ENCODE measurements at places on chromosomes 16 and 17.

DNA sequence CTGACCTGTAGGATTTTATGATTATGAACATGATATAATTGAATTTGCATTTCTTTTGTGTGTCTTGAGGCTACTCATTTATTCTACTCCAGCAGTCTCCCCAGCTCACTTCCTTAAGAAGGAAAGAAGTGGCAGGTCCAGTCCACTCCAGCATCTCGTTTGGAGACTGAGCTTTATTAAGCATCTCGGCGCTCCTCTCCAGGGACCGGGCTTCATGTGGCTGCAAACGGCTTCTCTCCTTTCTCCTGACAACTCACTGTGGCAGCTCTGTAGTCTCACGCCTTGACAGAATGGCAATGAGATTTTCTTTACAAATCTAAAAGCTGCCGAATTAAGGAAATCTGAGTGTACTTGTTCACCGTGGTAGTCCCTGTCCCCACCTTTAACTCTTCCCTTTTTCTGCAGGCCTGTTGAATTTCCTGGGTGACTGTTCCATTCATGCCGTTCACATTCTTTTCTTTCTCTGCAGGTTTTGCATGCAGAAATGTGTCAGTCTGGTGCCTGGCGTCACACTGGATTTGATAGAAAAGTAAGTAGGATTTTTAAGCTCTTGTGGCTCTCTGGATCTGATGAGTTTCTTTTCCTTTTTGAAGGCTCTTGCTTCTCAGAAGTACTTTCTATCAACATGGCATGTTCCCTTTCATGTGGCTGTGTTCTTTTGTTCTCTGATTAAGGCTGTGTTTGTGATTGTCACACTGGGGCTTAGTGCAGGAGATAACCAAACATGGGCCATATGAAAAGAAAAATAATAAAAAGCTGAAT lies 200.5 kb upstream of the CHMP6 start:
- DNase-seq = no peak

GRCh38 chr17:16940116-16940881 lies 31.6 kb downstream of the TNFRSF13B start:
- no peak for DNase-seq

DNA sequence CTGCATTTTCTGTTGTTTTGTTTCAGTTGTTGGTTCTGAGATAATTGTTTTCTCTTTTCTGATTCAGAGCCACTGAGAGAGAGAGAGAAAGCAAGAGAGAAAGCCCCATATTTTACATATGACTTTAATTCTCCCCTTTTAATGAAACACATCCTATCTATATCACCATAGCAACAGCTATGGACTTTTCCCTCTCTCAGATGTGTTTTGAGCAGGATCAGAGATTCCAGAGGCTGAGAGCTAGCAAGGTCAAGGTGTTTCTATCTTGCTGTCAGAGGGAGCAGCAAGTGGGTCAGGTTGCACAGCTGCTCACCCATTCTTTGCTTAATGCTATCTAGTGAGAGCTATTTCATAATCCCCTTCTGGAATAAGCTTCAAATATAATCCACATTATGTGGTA lies 415.9 kb downstream of the CA10 start:
- DNase-seq = no peak

DNA sequence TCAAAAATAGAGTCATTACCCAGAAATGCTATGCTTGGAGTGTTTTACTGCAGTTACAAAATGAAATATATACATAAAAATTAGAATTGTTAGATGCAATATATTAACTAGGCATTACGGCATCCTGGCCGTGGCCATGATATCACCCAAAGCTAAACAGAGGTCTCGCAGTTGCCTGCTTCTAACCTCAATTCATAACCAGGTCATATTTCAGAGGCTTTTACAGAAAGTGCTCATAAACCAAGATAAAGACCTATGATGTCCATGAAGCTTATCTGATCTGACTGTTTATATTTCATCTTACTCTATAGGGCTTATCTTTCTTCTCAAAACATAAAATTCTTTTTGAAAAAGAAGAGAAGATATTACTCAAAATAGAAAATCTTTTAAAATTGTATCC lies 664.5 kb upstream of the SALL1 start:
- DNase-seq = no peak

DNA sequence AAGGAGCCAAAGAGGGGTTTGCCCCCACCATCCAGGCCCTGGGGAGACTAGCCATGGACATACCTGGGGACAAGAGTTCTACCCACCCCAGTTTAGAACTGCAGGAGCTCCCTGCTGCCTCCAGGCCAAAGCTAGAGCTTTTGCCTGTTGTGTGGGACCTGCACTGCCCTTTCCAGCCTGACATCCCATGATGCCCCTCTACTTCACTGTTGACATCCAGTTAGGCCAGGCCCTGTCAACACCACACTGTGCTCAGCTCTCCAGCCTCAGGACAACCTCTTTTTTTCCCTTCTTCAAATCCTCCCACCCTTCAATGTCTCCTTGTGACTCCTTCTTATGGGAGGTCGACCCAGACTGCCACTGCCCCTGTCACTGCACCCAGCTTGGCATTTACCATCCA lies 19.8 kb upstream of the CBFB start:
- no peak for DNase-seq

DNA sequence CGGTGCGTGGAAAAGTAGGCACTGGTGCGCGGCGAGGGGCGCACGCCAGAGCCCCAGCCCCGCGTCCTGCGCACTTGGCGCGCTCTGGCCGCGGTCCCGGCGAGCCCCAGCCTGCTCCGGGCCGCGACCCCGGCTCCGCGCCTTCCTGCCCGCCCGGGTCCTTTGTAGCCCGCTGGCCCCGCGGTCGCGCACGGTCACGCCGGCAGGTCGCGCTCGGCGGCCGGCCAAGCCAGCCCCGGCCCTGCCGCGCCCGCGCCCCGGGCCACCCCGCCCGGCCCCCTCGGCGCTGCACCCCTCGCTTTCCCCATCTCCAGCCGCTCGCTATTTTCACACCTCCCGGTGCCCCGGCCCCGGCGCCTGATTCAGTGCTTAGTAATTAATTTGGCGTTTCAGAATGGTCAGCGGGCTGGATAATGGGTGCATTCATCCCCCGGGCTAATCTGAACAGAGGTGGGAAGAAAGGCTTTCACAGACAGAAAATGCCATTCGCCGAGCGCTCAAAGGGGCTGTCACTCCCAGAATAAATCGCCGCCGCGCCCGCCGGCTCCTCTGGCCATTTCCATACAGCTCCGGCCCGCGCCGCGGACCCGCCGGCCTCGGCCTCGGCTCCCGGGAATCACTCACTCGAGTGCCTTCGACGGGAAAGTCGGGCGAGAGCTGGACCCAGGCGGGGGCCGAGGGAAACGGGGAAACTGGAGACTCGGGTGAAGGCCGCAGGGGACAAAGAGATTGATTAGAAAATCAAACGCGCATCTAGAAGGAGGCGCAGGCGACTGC lies 17.8 kb upstream of the NTN1 start:
- DNase-seq = no peak

DNA sequence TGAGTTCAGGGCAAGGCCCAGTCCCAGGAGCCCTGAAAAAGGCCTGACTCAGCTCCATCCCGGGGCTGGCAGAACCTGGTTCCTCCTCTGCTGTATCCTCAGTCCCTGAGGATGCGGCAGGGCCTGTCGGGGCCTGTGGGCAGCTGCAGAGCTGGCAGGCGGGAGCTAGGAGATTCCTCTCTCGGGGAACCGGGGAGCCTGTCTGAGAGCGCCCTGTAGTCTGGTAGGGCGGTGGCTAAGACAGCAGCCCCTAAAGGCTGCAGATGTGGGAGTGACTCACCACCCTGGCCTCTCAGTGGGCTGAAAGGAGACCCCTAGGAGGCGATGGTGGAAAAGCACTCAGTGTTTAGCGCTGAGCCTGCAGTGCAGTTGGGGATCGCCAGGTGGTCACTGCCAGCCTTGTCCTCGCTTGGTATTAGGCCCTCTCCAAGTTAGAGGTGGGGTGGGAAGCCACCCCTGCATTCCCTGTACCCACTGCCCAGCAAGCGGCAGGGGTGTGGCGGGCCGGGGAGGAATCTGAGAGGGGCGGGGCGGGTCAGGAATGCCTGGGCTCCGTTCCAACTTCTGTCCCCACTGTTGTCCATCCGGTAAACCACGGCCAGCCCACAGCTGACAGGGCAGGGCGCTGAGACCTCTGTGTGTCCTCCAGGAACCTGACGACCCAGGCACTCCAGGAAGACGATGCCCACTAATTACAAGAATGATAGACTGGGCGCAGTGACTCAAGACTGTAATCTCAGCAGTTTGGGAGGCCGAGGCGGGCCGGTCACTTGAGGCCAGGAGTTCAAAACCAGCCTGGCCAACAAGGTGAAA lies 29.5 kb upstream of the CDH1 start:
- peak; percentile 64 for DNase-seq

GRCh38 chr16:77298418-77299360 lies 99.5 kb downstream of the SYCE1L start:
- peak; percentile 73 for DNase-seq

DNA sequence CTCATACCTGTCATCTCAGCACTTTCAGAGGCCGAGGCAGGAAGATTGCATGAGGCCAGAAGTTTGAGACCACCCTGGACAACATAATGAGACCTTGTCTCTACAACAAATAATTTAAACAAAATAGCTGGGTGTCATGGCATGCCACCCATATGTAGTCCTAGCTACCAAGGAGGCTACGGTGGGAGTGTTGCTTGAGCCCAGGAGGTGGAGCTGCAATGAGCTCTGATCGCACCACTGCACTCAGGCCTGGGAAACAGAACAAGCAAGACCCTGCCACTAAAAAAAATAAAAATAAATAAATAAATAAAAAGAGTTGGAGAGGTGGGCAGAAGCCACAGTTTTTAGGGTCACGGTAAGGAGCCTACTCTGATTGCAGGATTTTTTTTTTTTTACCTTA lies 136.0 kb downstream of the TANC2 start:
- no peak for DNase-seq

GRCh38 chr17:40158438-40159013 lies 18.2 kb downstream of the CASC3 start:
- no peak for DNase-seq

- DNase-seq = no peak
Observed at GRCh38 chr16:13436641-13437412, 483.1 kb upstream of the ERCC4 start.

DNA sequence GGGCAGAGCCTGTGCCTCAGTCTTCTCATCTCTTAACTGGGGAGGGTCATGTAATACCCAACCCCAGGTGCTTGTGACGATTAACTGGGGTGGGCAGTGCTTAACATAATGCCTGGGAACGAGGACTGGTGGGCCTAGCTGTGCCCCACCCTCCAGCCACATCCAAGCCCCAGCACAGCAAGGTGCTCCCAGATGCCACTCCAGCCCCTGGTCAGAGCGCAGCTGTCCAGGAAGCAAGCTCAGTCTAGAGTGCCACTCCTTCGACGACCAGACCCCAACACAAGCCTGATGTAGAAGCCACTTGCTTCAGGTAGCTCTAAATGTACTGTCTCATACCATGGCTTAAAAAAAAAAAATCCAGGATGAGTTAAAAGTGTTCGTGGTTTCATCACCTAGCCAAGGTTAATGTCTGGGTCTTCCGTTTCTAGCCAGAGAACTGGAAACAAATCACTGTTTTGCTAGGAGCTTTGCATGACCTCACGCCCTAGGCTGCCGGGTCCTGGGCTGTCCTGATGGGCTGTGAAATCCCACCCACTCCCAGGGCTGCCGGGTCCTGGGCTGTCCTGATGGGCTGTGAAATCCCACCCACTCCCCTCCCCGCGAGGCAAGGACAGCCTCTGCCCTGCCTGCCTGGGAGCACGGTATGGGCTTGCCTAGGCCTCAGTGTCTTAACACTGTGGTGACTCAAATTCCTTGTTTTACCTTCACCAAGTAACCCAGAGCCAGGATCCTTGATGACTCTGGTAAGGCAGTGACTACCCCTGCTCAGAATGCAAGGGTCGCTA lies 7.7 kb downstream of the MIEF2 start:
- peak; percentile 10 for DNase-seq

DNA sequence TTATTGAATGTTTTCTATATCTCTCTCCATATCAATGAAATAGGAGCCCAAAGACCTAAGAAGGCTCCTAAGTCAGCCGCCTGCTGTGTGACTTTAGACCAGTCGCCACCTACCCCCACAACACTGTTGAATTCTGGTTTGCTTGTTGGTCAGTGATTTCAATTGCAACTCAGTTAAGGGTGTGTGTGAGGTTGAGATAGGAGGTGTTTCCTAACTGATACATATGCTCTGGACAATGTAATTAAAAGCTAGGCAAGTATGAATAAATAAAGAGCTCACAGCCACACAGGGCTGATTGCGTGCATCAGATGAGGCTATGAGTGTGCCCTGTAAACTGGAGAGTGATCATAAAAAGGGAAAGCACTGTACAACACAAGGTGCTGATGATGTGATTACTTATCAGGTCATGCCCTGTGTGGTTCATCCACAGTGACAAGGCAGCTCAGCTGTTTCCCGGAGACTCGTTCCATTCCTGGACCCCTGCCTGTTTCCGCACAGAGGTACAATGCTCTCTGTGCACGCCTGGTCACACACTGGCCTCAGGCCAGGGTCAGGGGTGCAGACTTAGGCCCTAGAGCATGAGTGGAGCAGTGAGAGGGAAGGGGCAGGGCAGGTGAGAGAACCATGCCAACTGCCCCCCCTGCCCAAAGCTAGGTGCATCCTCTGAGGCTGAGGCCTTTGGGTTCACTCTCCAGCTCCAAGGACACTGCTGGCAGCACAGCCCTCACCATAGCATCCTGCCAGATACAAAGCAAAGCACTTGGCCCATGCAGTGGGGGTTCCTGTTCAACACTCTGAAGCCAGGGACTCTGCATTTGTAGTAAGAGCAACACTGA lies 3.3 kb upstream of the KRT35 start:
- no peak for DNase-seq

DNA sequence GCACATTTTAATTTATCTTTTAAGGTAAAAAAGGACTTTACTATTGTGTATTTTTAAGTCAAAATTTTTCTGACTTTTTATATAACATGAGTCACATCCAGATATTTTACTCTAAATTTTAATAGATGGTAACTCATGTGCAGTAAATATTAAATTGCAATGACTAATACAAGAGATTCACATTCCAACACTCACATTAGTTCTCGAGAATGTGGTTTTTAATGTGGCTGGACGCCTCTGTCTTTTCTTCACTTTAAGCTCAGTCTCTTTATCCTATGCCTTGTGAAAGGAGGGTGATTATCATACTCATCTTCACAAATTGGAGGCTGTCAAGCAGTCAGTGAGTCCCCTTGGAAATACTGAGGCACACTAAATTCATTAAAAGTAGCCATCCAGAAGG lies 315.6 kb downstream of the HS3ST3B1 start:
- DNase-seq = no peak

GRCh38 chr17:30158896-30159625 lies 42.4 kb downstream of the NSRP1 start:
- DNase-seq = no peak

- no peak for DNase-seq
Observed at GRCh38 chr17:46874906-46875305, 23.5 kb downstream of the WNT9B start.

DNA sequence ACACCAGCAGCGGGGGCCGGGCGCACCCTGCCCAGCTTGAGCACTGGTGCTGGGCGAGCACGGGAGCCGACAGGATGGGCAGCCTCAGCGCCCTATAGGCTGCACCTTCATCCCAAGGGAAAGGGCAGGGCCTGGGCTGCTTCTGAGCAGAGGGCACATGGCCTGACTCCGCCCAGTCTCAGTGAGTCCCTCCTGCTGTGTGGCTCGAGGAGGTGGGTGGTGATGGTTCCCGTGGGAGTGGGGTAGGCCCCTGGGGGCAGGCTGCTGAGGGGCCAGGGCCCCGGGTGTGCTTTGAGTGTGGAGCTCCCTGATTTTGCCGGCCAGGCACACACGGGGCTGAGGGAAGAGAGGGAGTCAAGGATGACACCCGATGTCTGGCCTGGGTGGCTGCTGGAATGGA lies 37.9 kb downstream of the TSC2 start:
- DNase-seq = no peak

All from T1000 (cell line).